COR-L47 (cell line): ENCODE measurements at places on chromosomes 2 and 18.
A peak's percentile ranks its signal among the peaks of the same experiment; 100 is the strongest.

GRCh38 chr2:176813156-176813555 is 399.4 kb upstream of the HNRNPA3 start:
- DNase-seq: no peak

DNA sequence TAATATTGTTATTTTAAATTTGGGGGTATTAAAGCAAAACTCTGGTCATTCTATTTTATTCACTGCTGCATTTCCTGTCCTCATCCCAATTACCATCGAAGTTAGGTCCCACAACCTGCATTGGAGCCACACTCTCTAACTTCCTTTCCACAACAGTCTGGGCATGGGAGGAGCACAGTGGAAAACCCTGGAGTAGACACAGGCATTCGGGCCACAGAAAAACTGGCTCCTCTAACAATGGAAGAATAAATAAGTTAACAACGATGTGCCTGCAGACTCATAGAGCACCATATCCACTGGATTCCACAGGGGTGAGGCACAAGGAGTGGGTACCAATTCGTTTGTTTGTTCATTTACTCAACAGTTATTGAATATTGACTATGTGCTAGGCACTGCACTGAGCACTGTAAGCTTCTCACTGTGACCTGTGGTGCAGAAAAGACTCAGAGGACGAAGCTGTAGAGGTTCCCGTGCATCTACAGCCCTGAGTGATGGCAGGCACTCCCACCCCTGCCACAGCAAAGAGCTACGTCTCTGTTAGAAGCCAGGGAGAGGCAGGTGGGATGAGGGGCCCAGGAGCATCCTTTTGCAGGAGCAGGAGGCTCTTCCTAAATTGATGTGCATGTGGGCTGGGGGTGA is 154.2 kb upstream of the PGAP1 start:
- no peak for DNase-seq

DNA sequence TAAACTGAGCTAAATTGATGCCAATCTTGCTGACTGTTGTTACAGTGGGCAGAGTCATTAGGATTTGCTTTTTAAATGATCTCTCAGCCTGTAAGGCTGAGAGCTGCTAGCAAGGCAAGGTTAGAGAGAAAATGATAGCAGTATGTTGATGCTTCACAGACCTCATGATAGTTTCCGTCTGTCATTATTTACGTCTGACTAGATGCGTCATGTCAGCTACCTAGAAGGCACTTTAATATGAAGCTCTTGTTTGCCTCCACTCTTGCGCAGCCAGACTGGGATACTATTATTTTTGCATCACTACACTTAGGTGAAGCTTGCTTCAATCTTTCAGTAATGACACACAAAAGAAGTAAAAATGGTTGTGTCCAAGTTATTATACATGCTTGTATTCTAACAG is 313.8 kb downstream of the LNPK start:
- no peak for DNase-seq

- DNase-seq: no peak
These were observed at the start of gene VAMP5 for GRCh38 chr2:85584354-85584856. TSS of gene VAMP5 (plus strand) at chr2:85584431. CDS start at chr2:85584491, 60 bp downstream.

DNA sequence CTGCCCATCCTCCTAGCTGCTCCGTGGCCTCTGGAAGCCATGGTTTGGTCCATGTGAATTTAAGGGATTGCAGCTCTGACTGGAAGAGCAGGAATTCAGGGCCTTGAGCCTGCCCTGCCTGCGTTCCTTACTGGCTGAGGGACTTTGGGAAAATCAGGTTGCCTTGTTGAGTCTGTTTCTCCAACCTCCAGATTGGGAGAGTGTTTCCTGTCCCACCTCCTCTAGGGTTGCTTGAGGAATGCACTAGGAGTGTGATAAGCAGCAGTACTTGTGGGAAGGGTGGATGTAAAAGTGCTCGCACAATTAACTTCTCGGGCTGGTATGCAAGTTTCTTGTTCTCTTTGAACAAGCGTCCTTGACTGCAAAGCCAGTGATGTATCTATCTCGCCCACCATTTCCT is 84.4 kb upstream of the YWHAQ start:
- no peak for DNase-seq

DNA sequence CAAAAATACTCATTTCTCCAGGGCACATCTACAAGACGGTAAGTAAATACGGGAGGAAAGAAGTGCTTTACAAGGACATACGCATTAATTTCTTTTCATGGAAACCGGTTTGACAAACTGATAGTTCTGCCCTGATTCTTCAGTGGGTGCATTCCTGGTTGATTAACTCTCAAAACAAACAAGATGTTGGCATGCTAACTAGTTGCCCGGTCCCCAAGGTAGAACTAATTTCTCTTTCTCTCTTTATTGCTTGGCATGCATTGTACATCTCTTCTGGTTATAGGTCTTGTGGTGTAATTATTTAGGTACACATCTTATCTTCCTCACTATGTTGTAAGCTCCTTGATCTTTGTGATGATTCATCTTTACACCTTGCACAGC is 46.9 kb upstream of the SPATS2L start:
- peak; percentile 26 for DNase-seq

- no peak for DNase-seq
These were observed 5.3 kb downstream of the COX5B start for GRCh38 chr2:97651114-97651513.

DNA sequence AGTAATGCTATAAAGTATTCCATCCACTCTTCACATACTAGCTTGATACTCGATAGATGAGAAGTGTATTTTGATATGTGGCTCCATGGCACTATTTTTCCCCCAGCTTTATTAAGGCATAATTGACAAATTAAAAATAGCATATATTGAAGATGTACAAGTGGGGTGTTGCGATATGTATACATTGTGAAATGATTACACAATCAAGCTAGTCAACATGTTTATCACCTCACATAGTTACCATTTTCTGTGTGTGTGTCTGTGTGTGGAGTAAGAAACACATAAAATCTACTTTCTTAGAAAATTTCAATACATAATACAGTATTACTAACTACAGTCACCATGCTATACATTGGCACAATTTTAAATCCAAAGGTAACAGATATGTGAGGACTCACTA is 82.5 kb upstream of the MYT1L start:
- no peak for DNase-seq

DNA sequence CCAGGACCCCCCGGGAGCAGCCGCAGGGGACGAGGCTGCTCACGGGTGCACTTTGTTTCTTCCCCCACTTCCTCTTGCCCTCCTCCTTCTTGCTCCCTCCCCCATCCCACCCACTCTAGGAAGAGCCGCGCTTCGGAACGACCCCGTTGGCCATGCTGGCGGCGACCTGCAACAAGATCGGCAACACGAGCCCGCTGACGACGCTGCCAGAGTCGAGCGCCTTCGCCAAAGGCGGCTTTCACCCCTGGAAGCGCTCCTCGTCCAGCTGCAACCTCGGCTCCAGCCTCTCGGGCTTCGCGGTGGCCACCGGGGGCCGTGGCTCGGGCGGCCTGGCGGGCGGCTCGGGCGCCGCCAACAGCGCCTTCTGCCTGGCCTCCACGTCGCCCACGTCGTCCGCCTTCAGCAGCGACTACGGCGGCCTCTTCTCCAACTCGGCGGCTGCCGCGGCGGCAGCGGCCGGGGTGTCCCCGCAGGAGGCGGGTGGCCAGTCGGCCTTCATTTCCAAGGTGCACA is 1.3 kb downstream of the SP9 start:
- DNase-seq: peak; percentile 49
